ENCODE measurements at places on chromosomes 7 and 10.
A peak's percentile ranks its signal among the peaks of the same experiment; 100 is the strongest.

DNA sequence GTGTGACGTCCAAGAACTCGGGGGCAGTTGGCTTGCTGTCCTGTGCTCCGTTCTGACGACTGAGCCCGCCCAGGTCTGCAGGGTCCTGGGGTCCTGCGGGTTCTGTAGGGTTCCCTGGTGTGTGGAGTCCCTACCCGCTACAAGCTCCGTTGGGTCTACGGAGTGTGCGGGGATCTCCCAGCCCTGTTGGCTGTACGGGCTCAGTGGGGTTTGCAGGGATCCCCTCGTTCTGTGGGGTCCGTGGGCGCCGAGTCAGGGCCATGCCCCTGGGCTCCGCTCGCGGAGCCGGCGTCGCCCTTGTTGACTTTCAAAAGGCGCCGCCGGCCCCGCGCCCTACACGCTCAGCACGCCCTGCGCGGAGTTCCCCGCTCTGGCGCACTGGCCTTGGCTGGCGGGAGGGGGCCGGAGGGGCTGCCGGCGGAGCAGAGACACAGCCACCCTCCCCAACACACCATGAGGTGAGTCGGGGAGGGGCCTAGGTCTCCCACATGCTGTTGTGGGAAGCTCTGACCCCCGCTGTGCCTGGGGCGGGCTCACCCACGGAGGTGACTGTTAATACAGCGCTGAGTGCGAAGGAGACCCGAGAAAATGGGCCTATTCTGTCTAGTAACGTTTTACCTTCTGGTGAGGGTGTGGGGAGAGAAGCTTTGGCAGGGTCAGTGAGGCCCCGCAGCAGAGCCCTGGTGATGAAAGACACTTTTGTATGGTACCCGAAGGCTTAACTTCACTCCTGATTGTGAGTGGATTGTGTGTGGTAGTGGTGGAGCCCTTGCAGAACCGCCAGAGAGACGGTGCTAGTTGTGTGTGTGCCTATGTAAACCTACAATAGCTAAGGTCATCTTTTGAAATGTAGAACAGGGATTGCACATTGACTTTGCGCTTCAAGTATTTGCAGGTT is 8.1 kb downstream of the TASOR2 start:
- DNase-seq: peak; percentile 53

DNA sequence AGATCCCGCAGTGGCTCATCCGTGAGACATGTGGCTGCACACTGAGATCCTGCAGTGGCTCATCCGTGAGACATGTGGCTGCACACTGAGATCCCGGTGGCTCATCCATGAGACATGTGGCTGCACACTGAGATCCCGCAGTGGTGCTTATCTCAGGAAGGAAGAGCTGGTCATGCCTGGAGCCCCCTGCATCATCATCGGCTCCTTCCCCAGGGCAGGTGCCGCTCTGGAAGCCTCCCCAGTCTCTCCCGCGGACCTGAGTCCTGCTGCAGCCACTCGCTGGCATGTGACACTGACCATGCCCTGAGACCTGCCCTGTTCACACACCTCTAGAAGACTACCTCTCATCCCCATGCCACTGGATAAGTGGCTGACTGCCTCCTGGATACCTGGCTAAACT is 181.3 kb downstream of the PTPRN2 start:
- DNase-seq: no peak

DNA sequence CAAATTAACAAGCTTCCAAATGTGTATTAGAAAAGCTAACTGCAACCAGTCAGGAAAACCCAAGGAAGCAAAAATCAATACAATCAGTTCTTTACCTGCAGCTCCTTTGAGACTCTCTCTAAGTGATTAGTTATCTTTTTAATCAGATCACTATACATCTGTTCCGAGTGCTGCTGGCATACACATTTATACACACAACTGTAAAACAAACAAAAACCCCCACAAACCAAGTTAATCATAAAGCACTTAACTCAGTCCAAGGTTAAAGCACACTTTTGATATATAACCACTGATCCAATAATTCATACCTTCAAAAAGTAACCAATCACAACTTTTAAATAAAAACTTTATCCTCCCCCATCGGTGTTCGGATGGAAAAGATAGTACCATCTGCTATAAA is 25.6 kb downstream of the CACUL1 start:
- DNase-seq: no peak

DNA sequence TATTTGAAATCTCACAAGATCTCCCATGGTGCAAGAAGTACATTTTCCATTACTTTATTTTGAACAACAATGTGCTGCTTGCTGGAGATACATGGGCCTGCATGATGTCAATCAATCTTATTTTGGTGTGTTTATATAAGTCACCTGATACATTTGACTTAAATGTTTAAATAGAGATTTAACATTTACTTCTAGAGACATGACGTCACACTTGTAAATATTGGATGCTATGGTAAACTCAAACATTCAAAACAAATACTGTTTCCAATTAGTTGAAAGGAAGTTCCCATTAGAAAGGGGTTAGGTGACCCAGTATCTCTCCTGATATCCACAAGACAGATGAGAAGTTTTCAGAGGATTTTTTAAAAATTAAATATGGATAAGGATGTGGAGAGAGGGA is 214.5 kb downstream of the NSUN6 start:
- no peak for DNase-seq

DNA sequence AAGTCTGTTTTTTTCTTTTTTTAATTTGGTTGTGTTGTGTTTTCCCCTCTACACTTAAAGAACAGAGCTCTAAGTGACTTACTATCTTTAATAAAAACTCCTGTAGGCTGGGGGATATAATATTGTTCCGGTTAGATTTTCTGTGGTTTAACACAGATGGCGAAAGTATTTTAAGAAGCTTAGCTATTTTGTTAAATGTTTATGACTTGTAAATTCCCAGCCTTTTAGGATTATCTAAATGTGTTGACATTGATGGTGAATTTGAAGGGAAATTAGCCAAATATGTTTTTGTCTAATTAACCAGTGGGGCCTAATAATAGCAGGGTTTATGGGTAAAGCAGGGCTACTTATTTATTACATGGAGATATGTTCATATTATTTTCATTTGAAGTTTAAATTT is 538.5 kb downstream of the INHBA start:
- DNase-seq: no peak

DNA sequence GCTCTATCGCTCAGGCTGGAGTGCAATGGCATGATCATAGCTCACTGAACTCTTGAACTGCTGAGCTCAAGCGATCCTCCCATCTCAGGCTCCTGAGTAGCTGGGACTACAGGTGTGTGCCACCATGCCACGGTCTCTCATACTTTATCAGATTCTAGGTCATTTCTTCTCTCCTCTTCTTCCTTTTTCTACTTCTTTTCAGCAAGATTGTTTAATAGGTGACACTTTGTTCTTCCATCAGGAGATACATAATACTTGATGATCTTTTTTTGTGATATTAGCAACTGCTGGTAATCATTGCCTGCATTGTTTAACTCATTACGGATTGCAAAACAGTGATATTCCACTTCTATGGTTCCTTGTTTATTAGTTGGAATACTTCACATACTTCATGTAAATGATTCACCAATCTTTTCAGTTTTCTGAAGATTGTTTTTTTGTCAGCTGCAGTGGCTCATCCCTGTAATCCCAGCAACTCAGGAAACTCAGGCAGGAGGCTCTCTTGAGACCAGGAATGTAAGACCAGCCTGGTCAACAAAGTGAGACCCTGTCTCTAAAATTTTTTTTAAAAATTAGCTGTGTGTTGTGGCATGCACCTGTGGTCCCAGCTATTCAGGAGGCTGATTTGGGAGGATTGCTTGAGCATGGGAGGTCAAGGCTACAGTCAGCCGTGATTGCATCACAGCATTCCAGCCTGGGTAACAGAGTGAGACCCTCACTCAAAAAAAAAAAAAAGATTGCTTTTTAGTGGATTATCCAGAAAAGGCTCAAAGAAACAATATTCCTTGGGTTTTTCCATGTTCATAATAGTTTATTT is 36.2 kb upstream of the CHST3 start:
- DNase-seq: no peak

GRCh38 chr7:95276114-95276513 is 48.2 kb downstream of the PON1 start:
- DNase-seq: no peak

- DNase-seq: no peak
Observed at GRCh38 chr7:22640269-22640668, 86.7 kb upstream of the IL6 start.

GRCh38 chr10:106083572-106083971 is 1080.9 kb downstream of the SORCS1 start:
- no peak for DNase-seq

- DNase-seq: no peak
Observed at GRCh38 chr7:84502239-84502638, 307.6 kb upstream of the SEMA3A start.

DNA sequence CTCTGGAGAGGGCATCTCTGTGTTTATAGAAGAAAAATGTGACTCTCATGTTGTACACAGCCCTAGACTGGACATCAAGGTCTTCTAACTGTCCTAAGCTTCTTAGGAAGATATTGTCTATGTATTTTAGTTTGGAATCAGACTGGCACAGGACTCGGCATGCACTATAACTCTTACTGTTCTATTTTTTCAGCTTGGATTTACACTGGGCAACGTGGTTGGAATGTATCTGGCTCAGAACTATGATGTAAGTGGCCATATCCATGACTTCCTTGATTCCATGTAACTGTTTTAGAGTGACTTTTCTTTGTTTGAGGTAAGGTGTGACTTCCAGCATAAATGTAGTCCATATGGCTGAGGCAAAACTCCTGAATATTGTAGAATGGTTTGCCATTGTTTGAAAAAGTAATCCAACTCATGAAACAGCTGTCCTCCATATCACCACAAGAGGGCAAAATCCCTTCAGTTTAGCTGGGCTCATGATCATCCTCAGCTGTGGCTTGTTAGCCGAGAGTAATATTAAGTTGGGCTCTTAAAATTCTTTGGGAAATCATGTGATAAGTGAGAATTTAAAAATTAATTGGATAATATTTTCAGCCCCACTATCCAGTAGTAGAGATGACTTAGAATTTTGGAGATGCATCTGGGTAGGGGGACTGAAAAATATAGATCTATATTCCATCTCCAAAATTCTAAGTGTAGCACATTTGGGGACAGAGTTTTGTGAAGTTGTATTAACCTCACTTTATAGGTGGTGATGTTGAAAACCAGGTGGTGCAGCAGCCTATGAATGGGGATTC is 10.4 kb downstream of the STMP1 start:
- DNase-seq: no peak

GRCh38 chr7:48045195-48045765 is 9.9 kb downstream of the C7orf57 start:
- DNase-seq: no peak

GRCh38 chr7:123624527-123625183 is 23.0 kb downstream of the ASB15 start:
- peak; percentile 14 for DNase-seq

DNA sequence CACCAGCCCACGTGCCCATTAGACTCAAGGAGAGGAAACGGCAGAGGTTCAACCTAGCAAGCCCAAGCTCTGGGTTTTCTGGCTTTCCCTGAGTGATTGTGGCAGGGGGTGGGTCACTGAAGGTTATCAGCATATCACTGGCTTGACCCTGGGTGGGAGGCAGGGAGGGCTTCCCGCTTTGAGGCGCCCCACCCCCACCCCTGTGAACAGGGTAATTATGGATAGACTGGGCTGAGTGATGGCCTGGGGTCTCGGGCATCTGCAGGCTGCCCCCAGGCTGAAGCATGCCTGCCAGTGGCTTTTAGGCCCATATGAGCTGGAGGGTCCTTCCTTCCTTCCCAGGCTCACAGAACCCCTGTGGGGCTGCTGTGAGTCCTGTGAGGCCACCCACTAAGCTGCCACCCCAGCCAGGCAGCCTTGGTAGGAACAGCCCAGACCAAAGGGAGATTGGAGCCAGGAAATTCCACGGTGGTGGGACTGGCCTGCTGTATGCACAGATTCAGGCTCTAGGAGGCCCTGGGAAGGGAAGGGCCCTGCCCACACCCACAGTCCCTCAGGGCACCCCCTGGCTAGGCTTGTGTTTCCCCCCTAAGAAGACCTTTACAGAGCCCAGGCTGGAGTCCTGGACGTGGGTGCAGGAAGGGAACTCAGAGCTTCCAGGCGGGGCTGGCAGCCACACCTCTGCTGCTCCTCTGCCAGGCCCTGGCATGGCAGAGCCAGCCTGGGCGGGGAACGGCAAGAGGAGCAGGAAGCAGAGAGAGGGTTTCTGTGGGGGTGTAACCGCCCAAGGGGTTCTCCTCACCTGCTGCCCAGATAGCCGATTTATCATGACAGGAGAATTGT is 33.1 kb downstream of the GPRIN2 start:
- DNase-seq: no peak

DNA sequence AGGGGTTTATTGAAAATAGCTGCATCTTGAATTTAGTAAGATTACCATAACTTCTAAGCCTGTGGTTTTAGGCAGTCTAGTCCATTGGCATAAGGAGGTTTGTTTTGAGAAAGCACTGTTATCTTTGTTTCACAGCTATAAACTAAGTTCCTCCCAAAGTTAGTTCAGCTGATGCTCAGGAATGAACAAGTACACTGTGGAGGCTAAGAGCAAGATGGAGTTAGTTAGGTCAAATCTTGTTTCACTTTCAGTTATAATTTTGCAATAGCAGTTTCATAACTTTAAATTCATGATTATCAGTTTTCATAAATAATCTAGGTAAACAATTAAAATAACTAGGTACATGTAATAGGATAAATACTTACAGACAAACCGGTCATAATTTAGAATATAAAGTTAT is 15.4 kb downstream of the SEC61G start:
- DNase-seq: no peak

- DNase-seq: no peak
Observed at GRCh38 chr10:88106366-88106765, 242.9 kb downstream of the PTEN start.

- DNase-seq: no peak
Observed at GRCh38 chr10:112919721-112920120, 30.3 kb upstream of the TCF7L2 start.

- DNase-seq: no peak
Observed at GRCh38 chr7:147060070-147060469, 943.5 kb downstream of the CNTNAP2 start.

DNA sequence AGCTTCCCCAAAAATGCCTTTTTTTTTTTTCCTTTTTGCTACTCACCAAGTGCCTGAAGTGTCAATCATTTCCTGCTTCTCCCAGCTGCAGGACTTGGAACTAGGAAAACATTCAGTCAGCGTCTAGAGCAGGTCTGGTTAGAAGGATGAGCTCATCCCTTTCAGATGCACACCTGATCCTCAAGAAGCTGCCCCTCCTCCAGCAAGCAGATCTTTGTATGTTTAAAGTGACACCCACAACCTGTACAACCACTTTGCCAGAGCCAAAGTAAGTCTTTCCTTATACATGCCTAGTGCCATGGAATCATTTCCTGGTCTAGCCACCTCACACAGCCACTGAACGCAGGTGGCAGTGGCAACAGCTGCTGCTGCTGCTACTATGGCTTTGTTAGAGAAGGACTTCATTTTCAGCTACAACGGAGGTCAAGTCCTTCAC is 10.4 kb upstream of the USP54 start:
- no peak for DNase-seq

- DNase-seq: no peak
Observed at GRCh38 chr10:34514290-34514689, 300.8 kb downstream of the PARD3 start.

- no peak for DNase-seq
Observed at GRCh38 chr7:112744818-112745217, 45.4 kb downstream of the TMEM168 start.

- DNase-seq: no peak
Observed at GRCh38 chr10:88386204-88386788, 196.8 kb downstream of the RNLS start.

- DNase-seq: no peak
Observed at GRCh38 chr7:64872351-64873154, 30.5 kb upstream of the ZNF273 start.

GRCh38 chr10:88893611-88894010 is 13.6 kb downstream of the STAMBPL1 start:
- DNase-seq: no peak

All from T-helper 17 cell (primary cell).